ENCODE measurements at places on chromosomes 4 and X. TPM values are rescaled to one million over a fixed set of nuclear protein-coding genes. Genes with fewer than 3 reads are reported as not detected.

Gene BST1
- total RNA-seq: 19.9 TPM

Gene GAGE13
- total RNA-seq: not detected

Gene SOX3
- total RNA-seq: not detected

Gene PDGFC
- total RNA-seq: 145 TPM

Gene PRSS48
- total RNA-seq: not detected

Gene DCLK2
- 13.0 TPM for total RNA-seq

Gene IQCM
- not detected for total RNA-seq

Gene MAGEB5
- not detected for total RNA-seq

Gene NDST4
- not detected for total RNA-seq

Gene RTL3
- total RNA-seq: 0.32 TPM

Gene TMSB15C
- total RNA-seq: 5.2 TPM

Gene GPM6B
- total RNA-seq: 1.3 TPM

Gene ART3
- total RNA-seq: not detected
